Naive thymus-derived CD4-positive, alpha-beta T cell (primary cell): ENCODE measurements at places on chromosomes 5 and 9. TPM values are rescaled to one million over a fixed set of nuclear protein-coding genes. Genes with fewer than 3 reads are reported as not detected.

PNPLA7 gene
- polyA plus RNA-seq = 2.7 TPM

LCNL1 gene
- polyA plus RNA-seq = not detected

DNA sequence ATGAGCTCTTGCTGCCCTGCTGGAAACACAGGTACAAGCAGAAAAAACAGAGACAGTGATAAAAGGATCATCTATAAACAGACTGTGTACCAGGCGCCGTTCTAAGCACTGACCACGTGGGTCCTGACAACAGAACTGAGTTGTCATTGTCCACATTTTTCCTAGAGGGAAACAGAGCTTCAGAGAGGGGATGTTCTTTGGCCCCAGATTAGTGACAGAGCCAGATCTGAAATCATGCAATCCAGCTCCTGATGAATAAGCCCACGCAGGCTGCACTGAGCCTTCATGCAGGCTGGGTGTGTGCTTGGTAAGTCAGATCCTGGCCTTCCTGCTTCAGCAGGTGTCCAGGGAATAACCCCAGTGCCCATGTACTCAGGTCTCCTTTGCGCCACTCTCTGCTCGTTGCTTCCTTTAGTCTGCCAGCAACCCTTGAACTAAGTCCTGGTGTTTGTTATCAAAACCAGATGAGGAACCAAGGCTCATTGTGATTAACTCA, 22.8 kb upstream of the TCF7 start:
- H3K27me3 ChIP-seq = no peaks in the 10 kb centered on the region
- no peak overlapping the region for H3K4me3 ChIP-seq
- H3K36me3 ChIP-seq = peaks cover 3% of the 10 kb centered on the region
- no peak for DNase-seq

DNA sequence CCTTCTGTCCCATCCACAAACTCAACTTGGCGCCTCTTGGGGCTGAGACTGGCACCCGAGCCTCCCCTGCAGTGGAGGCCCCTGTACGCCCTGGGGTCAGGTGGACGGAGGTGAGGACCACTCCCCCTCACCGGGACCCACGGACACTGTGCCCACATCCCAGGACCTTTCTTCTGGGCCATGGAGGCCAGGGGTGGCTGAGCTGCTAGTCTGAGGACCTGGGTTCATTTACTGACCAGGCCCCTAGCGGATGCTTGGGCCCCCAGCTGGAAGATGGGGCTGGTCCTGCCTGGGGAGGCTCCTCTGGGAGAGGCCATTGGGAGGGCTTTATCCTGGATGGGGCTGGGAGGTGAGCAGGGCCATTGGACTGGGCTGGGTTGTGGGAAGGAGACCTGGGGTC, 16.9 kb upstream of the SLC6A19 start:
- no peaks in the 10 kb centered on the region for H3K4me1 ChIP-seq
- no peak overlapping the region for H3K27ac ChIP-seq
- H3K36me3 ChIP-seq = no peaks in the 10 kb centered on the region
- H3K27me3 ChIP-seq = no peaks in the 10 kb centered on the region
- no peak for DNase-seq
- H3K4me3 ChIP-seq = no peak overlapping the region

GRCh38 chr9:113919382-113919781, 43.3 kb downstream of the ZNF618 start:
- no peak overlapping the region for H3K4me3 ChIP-seq
- no peaks in the 10 kb centered on the region for H3K4me1 ChIP-seq
- no peak for DNase-seq
- no peak overlapping the region for H3K27ac ChIP-seq
- no peaks in the 10 kb centered on the region for H3K27me3 ChIP-seq

CTSV gene
- polyA plus RNA-seq = not detected

GRCh38 chr5:155727512-155728145, 599.3 kb upstream of the SGCD start:
- no peak overlapping the region for H3K4me3 ChIP-seq
- no peaks in the 10 kb centered on the region for H3K4me1 ChIP-seq
- H3K36me3 ChIP-seq = no peaks in the 10 kb centered on the region
- H3K27me3 ChIP-seq = no peaks in the 10 kb centered on the region
- no peak for DNase-seq
- H3K27ac ChIP-seq = no peak overlapping the region

DNA sequence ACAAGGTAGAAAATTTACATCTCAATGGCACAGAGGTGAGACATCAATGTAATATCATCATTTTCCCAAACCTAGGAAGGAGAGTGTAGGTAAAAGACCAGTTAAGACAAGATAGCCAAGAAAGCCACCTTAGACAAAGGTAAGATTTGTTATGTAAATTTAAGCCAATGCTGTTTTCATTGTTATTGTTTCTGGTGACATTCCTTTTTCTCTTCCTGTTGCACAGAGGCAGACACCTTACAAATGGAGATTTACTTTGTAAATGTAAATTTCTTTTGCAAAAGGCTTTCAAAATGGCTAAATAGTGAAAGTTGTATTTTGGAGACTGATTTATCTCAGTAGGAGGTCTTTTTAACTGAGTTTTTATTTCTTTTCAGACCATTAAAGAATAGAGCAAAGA, 159.1 kb downstream of the YIPF5 start:
- no peak overlapping the region for H3K4me3 ChIP-seq
- H3K27ac ChIP-seq = no peak overlapping the region
- DNase-seq = no peak
- no peaks in the 10 kb centered on the region for H3K36me3 ChIP-seq
- no peaks in the 10 kb centered on the region for H3K27me3 ChIP-seq

DNA sequence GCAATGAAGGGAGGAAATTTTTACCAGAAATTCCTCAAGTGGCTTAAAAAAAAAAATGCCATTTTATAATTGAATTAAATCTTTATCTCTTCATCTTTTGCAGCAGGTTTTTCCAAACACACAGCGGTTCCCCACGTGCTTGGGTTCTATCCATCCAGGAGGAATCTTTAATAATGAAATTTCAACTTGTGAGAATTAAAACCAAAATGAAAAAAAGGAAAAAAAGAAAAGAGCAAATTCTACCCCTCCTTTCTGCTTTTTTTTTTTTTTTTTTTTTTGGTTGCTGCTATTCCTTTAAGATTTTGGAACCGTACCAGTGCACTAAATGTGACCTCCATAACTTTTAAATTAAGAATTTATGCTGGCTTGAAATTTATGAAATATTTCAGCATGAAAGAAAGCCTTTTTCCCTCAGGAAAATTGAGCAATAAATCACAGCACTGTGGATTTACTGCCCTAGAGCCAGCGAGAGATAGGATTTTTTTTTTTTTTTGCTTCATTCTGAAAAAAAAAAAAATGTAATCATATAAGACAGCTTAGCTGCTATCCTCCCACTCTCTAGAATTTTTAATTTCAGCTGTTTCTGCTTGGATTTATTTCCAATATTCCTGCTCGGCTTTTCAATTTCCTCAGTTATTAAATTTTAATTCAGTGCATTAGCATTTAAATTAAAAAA, 88.5 kb downstream of the ZNF618 start:
- H3K4me3 ChIP-seq = no peak overlapping the region
- DNase-seq = no peak
- H3K27me3 ChIP-seq = no peaks in the 10 kb centered on the region
- no peak overlapping the region for H3K27ac ChIP-seq

DNA sequence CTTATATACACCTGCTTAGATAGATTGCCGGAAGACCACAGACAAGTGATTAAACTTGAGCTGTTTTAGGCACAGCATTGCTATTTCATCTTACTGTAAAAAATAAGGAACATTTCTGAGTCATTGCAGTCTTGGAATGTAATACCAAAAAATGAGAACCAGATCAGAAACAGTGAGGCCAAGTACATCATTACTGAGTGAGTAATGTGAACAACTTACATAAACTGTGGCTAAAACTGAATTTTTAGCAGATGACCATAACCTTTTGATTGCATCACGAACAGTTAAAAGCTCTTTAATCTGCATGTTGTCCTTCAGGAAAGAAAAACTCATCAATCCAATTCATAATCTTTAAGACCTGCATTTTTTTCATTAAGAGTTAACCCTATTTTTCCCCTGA, 157.1 kb upstream of the FGF10 start:
- H3K27me3 ChIP-seq = no peaks in the 10 kb centered on the region
- no peak overlapping the region for H3K27ac ChIP-seq
- no peak overlapping the region for H3K4me3 ChIP-seq
- no peak for DNase-seq
- H3K36me3 ChIP-seq = no peaks in the 10 kb centered on the region

DNA sequence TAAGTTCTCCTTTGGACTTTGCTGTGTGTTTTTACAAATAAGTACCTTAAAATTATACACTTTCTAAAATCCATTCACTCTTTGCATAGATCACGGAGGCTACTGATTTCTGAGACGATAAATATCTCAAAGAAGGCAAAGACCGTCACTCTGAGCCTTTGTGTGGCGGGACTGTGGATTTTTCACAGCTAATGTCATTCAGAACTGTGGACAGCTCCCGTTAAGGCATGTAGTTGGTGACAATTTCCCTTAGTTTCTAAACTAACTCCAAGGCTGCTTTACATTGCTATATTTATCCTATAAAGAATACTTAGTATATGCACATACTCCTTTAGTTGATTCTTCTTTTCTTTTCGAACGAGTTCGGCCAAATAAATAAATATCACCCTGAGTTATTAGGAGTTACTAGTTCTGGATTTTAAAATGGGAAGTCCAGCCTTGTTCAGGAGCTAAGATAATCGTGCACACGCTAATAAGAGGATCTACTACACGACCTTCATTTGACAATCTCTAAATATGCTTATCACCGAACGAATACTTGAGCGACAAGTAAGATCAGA, 1.8 kb downstream of the HCN1 start:
- no peak overlapping the region for H3K4me3 ChIP-seq
- no peaks in the 10 kb centered on the region for H3K36me3 ChIP-seq
- H3K4me1 ChIP-seq = no peaks in the 10 kb centered on the region
- H3K27me3 ChIP-seq = no peaks in the 10 kb centered on the region
- H3K27ac ChIP-seq = no peak overlapping the region

- no peak overlapping the region for H3K27ac ChIP-seq
- no peaks in the 10 kb centered on the region for H3K36me3 ChIP-seq
- H3K4me1 ChIP-seq = no peaks in the 10 kb centered on the region
- H3K27me3 ChIP-seq = no peaks in the 10 kb centered on the region
- no peak for DNase-seq
These were observed 51.3 kb upstream of the MROH2B start for GRCh38 chr5:41122459-41122858.

DNA sequence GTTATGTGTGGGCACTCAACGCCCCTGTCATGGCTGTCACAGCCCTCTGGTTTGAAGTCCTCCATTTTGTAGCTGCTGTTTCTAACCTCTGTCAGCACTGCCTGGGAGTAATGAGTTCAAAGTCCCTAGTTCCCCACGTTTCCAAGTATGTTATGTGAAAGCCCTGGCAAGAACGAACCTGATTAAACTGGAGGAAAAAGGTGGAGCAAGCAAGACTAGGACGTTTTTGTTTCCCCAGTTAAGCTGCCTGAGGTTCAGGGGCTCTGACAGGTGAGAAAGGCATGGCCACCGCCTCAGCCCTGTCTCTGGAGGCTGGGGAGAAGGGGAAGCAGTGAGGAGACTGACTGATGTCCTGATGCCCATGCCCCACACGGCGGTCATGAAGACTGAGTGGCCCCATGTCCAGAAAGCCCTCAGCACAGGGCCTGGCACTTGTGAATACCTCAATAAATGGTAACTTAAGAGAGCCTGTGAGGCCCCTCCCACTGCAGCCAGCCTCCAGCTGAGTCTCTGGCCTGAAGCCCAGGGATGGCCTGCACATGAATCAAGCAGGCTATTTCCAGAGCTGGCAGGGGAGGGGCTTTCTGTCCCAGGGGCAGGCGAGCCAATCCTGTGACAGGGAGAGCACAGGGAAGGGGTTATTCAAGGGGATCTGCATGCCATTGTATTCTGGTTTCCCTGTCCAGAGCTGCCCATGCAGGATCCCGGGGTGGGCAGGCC, 61.8 kb downstream of the PFDN1 start:
- H3K36me3 ChIP-seq = no peaks in the 10 kb centered on the region
- no peak overlapping the region for H3K4me3 ChIP-seq
- DNase-seq = no peak
- H3K4me1 ChIP-seq = peaks cover 14% of the 10 kb centered on the region

LECT2 gene
- not detected for polyA plus RNA-seq

UBTD2 gene
- polyA plus RNA-seq = 2.5 TPM

GRCh38 chr9:114035845-114036801, 42.0 kb downstream of the AMBP start:
- DNase-seq = no peak
- H3K27ac ChIP-seq = no peak overlapping the region
- H3K36me3 ChIP-seq = no peaks in the 10 kb centered on the region
- no peaks in the 10 kb centered on the region for H3K27me3 ChIP-seq
- no peaks in the 10 kb centered on the region for H3K4me1 ChIP-seq

ZNG1C gene
- 21.3 TPM for polyA plus RNA-seq

RPL37 gene
- 2,827 TPM for polyA plus RNA-seq

- H3K27ac ChIP-seq = no peak overlapping the region
- peaks cover 4% of the 10 kb centered on the region for H3K4me1 ChIP-seq
- DNase-seq = no peak
- no peak overlapping the region for H3K4me3 ChIP-seq
- no peaks in the 10 kb centered on the region for H3K27me3 ChIP-seq
- peaks cover 4% of the 10 kb centered on the region for H3K36me3 ChIP-seq
These were observed 92.5 kb downstream of the FBXW11 start for GRCh38 chr5:171913987-171914273.

DNA sequence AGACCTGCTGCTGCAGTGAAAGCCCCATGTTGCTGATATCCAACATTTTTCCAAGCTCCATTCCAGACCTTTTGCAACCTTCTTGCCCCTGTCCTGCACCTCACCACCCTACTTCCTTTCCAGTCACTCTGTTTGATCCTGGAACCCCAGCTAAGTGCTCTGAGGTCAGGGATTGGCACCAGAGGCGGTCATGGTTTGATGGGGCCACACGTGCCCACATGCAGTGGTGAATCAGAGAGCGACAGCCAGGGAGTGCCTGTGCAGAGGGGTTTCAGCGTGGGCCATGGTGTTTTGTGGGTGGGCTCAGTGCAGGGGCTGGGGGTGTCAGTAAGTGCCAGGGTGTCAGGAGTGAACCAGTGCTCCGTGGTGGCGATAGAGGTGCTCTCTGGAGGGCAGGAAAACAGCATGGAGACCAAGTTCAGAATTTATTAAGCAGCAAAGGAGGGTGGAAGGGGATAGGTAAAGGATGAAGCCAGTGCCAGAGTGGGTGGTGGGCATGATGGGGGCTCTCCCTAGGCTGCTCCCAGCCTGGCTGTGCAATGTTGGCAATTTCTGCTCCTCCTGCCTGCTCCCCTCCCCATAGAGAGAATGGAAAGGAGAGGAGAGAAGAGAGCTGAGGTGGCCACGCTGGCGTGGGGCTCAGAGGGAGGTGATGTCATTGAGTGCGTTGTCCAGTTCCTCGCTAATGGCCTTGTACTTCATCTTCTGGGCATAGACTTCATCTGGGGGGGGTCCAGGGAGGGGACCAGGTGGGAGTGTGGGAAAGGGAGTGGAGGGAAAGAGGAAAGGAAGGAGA, 7.0 kb downstream of the TPM2 start:
- no peaks in the 10 kb centered on the region for H3K4me1 ChIP-seq
- no peak overlapping the region for H3K27ac ChIP-seq
- no peak for DNase-seq
- no peaks in the 10 kb centered on the region for H3K27me3 ChIP-seq
